ENCODE measurements at places on chromosomes 2 and 18.

GRCh38 chr2:200376513-200377354 lies 70.2 kb downstream of the SPATS2L start:
- no peak for DNase-seq

DNA sequence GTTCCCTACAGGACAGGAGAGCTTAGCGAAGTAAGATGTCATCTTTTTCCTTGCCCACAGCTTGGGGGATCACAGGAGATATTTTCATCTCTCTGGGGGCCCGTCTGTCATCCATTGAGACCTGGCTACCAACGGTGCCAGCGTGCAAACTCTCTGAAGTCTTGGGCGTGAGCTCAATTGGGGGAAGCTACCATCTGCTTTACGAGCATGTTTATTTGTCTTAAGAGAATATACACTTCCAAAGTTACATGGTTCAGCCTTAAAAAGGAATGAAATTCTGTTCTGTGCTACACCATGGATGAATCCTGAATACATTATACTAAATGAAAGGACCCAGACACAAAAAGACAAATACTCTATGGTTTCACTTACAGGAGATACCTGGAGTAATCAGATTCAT lies 13.6 kb downstream of the SAG start:
- DNase-seq, result peak; percentile 13

- DNase-seq, result no peak
Measured at GRCh38 chr2:28776471-28776870, 24.8 kb downstream of the PPP1CB start.

- DNase-seq, result peak; percentile 41
Measured at GRCh38 chr2:37156071-37156856, 516 bp downstream of the EIF2AK2 start.

DNA sequence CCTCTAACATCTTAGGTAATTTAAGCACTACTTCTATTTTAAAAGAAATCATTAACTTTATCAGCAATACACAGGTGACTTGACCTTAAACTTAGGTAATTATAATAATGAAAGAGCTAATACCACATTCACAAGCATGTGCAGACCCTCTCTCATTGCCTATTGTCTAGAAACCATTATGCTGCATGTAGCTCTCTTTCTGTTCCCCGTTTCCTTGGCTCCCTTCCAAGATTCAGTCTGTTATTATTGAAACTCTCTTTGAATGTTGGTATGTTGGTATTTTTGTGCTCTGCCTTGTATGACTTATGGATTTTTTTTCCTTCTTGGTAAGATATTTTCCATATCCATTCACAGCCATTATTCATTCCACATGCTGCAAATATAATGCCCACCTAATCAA lies 201.2 kb downstream of the CDCA7 start:
- peak; percentile 49 for DNase-seq

GRCh38 chr2:80255918-80256781 lies 48.4 kb downstream of the LRRTM1 start:
- no peak for DNase-seq
